ENCODE measurements at places on chromosomes 16 and 17.
A peak's percentile ranks its signal among the peaks of the same experiment; 100 is the strongest.

- no peak for DNase-seq
Observed at GRCh38 chr17:82235056-82235774, 6.4 kb downstream of the SLC16A3 start.

DNA sequence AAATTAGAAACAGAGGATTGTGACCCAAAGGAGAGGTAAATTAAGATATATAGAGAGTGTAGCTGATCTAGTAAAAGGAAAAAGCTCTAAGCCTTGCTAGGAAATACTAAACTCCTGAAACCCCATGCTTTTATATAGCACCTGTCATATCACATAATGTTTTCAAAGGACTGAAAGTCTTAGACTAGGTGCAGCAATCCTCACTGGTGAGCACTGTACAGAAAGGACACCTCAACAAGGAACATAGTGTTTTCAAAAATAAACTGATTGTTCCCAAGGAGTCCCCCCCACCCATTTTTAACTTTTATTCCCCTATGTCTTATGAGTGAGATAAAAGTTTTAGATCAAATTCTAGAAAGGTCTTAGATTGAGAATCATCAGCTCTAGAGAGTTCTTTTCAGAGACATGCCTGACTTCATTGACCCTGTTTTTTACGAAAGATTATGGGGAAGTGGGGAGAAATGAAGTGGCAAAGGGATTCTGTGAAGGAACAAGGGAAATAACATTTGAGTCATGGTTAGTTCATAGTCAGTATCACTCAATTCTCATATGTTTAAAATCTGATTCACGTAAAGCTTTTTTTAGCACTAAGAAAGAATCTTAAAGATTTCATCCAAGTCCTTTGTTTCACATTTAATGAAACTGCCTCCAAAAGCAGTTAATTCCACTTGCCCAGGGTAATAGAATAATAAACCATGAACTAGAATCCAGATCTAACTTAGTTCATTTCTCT lies 166.4 kb downstream of the CYB561 start:
- DNase-seq: no peak

DNA sequence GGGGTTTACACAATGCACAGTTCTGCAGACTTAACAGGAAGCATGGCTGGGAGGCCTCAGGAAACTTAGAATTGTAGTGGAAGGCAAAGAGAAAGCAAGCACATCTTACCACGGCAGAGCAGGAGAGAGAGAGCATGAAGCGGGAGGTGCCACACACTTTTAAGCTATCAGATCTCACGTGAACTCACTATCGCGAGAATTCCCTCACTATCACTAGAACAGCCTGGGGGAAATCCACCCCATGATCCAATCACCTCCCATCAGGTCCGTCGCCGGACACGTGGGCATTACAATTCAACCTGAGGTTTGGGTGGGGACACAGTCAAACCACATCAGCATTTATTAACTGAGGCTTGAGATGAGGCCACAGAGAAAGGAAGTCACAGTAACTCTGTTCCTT lies 326.7 kb downstream of the C16orf95 start:
- DNase-seq: no peak

- DNase-seq: no peak
Observed at GRCh38 chr16:84751947-84752346, 52.1 kb downstream of the USP10 start.

GRCh38 chr17:78946631-78947030 lies 21.4 kb upstream of the TIMP2 start:
- DNase-seq: no peak

GRCh38 chr16:56137269-56137668 lies 54.0 kb upstream of the GNAO1 start:
- no peak for DNase-seq

GRCh38 chr16:87608400-87608985 lies 6.2 kb downstream of the JPH3 start:
- peak; percentile 27 for DNase-seq

DNA sequence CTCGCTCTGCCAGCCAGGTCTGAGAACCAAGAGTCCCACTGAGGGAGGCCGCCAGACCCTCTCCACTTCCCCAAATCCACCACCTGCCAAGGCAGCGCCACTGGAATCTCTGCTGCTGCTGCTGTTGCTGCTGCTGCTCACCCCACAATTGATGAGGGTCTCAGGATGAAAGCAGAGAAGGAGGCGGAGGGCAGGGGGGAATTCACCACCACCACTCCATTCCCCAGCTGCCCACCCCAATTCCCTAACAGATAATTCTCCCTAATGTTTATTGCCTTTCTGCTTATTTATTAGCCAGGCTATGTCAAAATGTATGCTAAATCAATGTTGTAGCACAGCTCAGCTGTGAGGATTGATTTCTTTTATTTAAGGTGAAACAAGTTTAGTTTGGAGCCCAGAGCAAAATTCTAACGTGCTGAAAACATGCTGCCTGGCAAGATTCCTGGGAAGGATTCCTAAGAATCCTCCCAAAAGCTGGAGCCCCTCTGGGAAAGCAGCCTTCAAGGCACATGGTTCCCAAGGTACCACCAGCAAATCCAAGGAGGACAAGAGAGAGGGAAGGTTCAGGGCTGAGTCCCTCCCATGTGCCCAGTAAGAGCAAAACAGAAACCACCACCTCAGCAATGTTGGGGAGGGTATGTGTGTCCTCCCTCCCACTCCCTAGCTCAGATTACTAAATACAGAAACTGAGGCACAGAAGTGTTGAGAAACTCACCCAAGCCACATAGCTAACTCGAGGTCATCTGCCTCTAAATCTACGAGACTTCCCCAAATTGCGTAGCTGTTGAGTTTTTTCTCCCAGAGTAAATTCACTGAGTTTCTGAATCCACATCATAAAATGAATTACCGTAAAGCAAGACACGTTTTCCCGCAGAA lies 12.2 kb upstream of the CDH5 start:
- DNase-seq: no peak

DNA sequence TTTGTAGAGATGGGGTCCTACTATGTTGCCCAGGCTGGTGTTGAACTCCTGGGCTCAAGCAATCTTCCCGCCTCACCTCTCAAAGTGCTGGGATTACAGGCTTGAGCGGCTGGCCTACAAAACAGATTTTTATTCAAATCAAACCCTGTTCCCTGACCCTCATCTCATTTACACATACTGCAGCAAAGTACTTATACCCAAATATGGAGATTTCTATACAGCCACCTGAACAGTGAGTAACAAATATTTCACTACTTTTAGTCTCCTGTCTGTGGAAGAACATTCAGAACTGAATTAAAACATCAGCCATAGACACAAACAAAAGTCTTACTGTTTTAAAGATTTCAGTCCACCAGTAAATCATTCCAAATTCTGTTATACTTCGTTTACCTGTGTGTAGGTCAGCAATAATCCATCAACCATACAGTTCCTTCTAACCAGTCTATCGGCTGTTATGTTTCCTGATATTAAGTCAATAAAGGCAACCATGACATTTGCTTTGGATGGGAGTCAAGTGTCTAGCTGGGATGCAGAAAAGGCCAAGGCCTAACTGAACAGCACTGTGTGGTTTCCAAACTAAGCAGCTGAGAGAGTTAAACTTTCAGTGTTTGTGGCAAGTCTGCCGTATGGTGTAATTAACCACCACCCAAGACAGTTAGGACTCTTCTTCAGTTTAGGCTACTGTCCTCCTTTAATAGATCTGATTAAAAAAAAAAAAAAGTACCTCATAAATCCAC lies 22.3 kb downstream of the ERN1 start:
- DNase-seq: no peak

GRCh38 chr17:79974566-79975497 lies 60.8 kb downstream of the TBC1D16 start:
- no peak for DNase-seq

GRCh38 chr16:50229149-50229726 lies 37.1 kb upstream of the ADCY7 start:
- no peak for DNase-seq

GRCh38 chr17:82320956-82321927 lies 3.8 kb upstream of the CD7 start:
- DNase-seq: peak; percentile 62

- DNase-seq: no peak
Observed at GRCh38 chr17:9792181-9792840, 919 bp upstream of the DHRS7C start.

- DNase-seq: no peak
Observed at GRCh38 chr16:67779256-67780014, 26.9 kb downstream of the RANBP10 start.

- no peak for DNase-seq
Observed at GRCh38 chr17:61947367-61948078, 19.7 kb upstream of the INTS2 start.

DNA sequence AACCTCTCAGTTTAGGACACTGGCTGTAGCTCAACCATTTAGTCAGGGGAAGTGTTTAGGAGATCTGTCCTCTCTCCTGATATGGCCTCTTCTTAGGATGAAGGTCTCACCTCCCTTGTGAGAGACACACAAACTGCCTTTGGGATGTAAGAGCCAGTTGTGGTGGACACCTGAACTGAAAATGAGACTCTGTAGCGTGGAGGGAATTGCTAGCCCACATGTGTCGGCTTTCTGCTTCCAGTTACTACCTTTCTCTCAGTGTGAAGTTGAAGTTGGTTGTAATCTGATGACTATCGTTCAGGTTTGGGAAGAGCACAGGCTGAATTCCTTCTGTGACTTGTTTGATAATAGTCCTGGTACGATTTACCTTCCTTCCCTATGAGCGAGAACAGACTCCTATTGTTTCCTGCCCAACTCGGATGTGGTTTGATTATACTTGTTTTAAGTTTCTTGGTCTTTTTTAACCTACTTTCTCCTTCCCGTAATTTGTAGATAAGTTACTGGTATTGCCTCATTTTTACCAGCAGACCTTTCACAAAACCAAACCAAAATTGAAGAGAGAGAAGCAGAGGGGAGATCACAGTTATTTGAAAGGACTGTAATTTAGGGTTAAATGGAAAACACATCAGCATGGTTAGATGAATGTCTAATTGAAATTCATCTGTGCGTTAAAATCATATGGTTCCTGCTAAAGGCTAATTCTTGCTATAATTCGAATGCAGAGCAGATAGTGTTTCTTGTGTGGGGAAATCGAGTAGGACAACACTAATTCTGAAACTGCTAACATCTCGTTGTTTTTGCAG lies 43.2 kb downstream of the CLEC16A start:
- DNase-seq: peak; percentile 80

- DNase-seq: no peak
Observed at GRCh38 chr16:3761375-3762106, 44.2 kb upstream of the TRAP1 start.

DNA sequence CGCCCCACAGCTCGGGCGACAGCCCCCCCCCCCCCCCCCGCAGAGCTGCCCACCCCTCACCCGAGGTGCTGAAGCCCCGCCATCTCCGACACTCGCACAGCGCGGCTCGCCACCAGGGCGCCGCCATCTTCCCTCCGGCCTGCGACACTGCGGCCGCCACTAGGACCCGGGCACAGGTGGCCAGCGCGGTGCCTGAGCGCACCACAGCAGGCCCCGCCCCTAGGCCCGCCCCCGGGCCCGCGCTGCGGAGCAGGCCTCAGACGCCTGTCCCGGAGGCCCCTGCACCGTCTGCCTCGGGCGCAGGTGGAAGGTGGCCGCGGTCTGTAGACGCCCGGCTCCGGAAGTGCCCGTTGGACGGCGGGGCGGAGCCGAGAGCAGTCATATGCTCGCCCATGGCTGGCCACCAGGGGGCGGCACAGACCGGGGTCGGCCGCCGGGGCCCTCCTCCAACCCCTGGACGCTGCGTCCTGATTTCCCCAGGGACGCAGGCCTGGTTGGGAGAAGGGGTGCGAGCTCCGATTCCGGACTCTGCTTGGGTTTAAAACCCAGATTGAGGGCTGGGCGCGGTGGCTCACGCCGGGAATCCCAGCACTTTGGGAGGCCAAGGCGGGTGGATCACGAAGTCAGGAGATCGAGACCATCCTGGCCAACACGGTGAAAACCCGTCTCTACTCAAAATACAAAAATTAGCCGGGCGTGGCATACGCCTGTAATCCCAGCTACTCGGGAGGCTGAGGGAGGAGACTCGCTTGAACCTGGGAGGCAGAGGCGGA lies at the start of gene MRPL38:
MRPL38 (minus strand) TSS at position 136 of the 773 bp plus-strand sequence; CDS start at position 127, 9 bp downstream.
- peak; percentile 88 for DNase-seq

GRCh38 chr17:35977509-35977908 lies 3.8 kb downstream of the CCL16 start:
- no peak for DNase-seq

DNA sequence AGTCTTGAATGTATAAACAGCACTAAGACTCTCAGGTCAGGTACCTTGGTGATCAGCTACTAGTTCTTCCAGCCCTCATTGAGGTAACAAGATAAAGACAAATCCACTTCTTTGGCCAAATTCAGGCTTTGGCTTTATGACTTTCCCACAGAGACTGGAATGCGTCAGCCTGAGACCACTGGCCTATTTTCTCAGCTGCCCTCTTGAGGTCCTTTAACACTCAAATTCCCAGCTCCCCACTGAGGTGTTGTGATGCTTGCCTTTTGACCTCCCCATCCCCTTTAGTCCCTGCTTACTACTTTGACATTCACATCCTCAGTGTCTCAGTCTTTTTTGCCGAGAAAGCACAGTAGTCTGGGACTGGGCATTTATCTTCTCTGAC lies 10.6 kb downstream of the TNFAIP1 start:
- DNase-seq: no peak
